Transverse colon (tissue), 4 donors: ENCODE measurements at places on chromosomes 4 and X. TPM values are rescaled to one million over a fixed set of nuclear protein-coding genes. Genes with fewer than 3 reads are reported as not detected.

DNA sequence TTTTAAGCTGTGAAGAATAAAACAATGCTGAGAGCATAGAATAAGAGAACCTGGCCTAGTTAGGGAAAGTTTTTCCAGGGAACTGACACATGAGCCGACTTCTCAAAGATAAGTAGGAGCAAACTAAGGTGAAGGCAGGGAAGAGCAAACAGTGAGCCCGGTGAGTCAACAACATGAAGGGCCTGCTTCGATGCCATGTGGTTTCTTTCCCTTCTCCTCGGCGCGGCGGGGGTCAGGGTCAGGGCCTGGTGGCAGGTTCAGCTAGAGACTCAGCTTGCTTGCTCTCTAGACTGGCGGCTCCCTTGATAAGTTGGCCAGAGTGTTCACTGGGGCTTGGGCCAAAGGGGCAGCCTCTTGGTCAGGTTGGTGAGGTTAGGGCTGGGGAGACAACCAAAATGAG lies 81.1 kb downstream of the DLG3 start:
- DNase-seq = no peak

The AWAT2 gene
- total RNA-seq = not detected

GRCh38 chrX:37409278-37409677 lies 60.1 kb downstream of the PRRG1 start:
- DNase-seq = no peak

- no peak for DNase-seq
Measured at GRCh38 chr4:141009931-141010330, 123.3 kb downstream of the RNF150 start.

The TBX22 gene
- not detected for total RNA-seq

GRCh38 chr4:19686456-19686855 lies 565.2 kb upstream of the SLIT2 start:
- no peak for DNase-seq

DNA sequence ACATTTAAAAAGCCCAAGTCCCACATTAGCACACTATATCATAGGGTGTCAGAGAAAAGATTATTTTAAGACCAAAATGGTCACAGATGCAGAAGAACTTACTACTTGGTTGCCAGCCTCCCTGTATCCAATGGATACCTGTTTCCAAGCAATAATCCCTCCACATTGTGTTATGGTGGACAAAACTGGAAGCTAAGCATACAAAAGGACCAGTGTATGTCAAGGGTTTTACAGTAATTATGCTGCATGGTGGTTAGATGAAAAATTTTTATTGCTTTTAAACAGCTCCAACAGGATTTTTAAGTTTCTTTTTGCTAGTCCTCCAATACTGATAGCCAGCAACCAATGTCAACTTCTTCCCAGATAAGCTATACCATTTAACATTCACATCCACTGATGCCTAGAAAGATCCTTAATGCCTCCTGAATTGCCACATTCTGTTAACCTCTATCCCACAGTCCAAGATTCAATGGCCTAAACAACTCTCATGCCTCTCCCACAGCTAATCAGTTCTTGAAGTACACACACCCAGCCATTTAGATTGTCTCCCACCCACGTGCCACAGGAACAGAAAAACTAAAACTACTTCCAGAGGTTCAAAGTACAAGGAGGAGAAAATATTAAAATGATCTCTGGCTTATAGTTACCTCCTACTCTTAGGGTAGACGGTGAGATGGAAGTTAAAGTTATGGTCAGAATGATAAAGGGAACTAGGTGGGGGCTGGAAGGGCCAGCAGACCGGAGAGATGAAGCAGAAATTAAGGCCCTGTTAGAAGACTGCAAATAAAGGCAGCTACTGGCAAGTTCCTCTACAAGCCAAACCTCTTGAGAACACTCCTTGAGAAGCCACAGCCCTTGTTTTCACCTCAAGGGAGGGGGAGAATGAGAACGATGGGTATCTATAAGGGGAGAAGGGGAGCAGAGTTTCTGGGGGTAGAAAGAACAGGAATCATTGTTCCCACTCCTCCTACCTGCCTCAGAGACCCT lies 5.5 kb downstream of the MED14 start:
- peak; percentile 30 for DNase-seq

DNA sequence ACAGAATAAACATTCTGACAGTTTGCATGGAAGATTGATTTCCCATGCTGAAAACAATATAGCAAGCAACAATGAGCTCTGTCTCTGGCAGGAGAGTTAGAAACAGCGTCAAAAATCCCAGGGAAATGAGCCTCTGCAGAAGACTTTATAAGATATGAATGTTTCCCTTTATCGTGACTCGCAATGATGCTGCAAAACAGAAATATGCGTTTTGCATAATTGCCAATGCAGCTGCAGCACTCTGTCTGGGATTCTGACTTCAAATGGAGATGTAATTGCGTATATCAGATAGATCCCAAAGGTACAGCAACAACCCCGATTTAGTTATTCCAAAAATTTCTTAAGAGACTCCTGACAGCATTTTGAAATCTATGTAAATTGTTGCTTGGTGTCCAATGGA lies 702.4 kb upstream of the EPHA5 start:
- no peak for DNase-seq

- DNase-seq = peak; percentile 13
Measured at GRCh38 chr4:177441061-177441802, 1.0 kb downstream of the AGA start.
